ENCODE measurements at places on chromosomes 1 and 21.

DNA sequence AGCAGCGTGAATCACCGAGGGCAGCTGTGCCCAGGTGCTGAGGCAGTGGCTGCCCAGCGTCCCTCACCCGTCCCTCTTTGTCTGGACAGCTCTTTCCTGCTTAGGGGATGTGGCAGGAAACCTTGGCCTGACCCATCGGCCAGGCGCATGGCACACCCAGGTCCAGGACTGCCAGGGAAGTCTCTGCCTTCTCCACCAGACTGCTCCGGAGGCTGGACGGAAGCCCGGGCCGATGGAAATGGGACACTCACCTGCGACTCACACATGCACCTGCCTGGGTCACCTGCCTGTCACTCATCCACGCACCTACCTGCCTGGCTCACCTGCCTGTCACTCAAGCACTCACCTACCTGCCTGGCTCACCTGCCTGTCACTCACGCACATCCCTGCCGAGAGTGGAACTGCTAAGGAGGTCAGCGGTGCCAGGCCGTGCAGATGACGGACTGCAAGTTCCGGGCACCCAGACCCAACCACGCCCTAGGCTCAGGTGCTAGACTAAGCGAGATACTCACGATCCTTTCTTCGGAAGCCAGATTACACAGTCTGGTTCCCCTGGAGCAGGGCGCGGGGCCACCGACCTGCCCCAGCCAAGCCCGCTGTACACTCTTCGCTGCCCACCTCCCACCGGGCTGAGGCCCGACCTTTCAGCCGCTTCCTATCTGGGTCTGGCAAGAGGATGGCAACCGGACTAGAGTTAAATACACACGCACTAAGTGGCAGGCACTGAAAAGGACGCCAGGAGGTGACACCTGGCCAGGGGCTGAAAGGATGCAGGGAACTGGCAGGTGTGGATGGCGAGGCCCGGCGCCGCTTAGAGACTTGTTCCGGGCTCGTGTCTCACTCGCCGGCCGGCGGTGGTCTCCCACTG lies 1.1 kb downstream of the UBE2J2 start:
- no peak for DNase-seq

DNA sequence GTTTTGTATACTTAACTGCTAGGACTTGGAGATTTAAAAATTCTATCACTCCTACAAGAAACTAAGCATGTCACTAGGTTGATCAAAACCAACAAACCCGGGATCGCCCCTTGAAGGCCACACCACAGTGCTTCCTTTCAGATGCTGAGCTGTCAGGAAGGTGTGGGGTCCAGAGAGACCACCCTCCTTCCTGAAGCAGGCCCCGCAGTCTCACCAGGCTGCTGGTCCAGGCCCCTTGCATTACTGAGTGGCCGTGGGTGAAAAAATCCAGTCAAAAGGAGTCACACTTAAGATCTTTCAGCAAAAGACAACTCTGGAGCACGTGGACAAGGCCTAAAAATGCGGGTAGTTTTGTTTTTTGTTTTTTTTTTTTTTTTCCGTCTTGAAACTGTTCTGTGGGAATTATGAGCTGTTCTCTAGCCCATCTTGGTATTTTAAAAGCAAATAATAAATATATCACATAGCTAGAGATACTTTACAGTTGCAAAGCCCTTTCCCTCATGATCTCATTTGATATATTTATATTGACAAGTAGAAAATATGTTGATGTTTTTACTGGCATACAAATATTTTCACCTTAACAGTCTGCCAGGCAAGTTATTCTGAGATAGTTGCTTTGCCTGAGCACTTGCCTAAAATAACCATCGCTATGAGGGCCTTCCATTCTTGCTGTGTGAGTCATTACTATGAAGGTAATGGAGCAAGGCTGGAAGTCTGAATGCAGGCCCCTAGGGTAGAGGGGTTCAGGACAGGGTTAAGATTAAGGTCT lies 73.1 kb upstream of the EDEM3 start:
- no peak for DNase-seq

GRCh38 chr21:45846373-45847160 lies 135.0 kb upstream of the COL6A1 start:
- no peak for DNase-seq

GRCh38 chr21:40333731-40334130 lies 466.5 kb downstream of the PCP4 start:
- no peak for DNase-seq

DNA sequence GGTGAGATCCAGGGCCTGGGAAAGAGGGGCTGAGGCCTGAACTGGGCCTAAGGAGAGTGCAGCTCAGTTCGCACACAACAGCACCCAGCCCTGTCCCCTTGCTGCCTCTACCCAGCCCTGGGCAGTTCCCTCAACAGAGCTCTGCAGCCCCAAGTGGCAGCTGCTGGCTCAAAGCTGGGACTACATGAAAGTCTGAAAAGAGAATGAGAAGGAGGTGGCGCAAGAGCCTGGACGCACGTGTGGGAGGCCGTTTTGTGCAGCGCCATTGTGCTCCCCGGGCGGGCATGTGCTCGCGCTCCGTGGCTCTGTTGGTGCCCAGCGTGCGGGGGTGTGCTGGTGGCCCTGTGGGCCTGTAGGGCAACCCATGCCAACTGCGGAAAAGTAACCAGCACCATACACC lies 10.3 kb downstream of the GPR37L1 start:
- no peak for DNase-seq

- DNase-seq = no peak
Observed at GRCh38 chr21:28269173-28269572, 723.5 kb downstream of the LTN1 start.

DNA sequence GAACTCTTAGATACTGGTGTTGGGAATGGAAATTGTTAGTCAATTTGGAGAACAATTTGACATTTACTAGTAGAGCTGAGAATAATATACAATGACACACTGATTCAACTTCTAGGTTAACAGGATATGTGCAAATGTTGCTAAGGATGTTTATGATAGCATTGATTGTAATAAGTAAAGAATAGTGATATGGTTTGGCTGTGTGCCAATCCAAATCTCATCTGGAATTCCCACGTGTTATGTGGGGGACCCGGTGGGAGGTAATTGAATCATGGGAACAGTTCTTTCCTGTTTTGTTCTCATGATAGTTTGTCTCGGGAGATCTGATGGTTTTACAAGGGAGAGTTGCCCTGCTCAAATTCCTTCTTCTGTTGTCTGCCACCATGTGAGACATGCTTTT lies 302.4 kb upstream of the TMPRSS15 start:
- no peak for DNase-seq

GRCh38 chr1:68016381-68016780 lies 34.0 kb downstream of the DIRAS3 start:
- no peak for DNase-seq

GRCh38 chr1:102219463-102219862 lies 222.7 kb upstream of the OLFM3 start:
- no peak for DNase-seq

- no peak for DNase-seq
Observed at GRCh38 chr1:125066385-125066784, 3881.6 kb downstream of the SRGAP2C start.

- DNase-seq = no peak
Observed at GRCh38 chr1:156851779-156852417, 7.0 kb downstream of the INSRR start.

- DNase-seq = peak; percentile 65
Observed at GRCh38 chr1:26530895-26531598, 1.5 kb downstream of the RPS6KA1 start.

- DNase-seq = no peak
Observed at GRCh38 chr1:108679586-108680213, 12.4 kb upstream of the PRPF38B start.

DNA sequence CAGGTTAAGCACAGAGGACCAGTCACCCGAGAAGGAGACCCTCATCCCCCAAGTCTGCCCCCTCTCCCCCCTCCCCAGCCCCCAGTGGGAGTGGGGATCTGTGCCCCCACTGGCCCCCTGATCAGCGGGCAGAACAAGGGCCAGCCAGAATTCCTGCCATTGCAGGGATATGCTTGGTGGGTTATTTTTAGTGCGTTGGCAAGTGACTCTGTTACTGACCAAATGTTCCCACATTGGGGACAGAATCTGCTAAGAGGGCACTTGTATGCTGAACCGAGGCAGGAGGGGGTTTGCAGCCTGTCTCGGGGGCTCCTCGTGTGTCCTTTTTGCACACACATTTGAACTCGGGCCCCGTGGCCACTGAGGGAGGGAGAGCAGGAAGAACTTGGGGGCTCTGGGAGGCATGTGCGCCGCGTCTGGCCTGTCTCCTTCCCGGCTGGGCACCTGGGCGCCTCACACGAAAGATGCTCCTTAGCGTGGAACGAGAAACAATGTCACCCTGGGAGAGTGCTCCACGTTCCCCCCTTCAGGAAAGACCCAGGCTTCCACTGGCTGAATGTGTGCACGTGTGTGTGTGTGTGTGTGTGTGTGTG lies 66.4 kb upstream of the CASZ1 start:
- DNase-seq = no peak

GRCh38 chr1:25723250-25723880 lies 76.6 kb upstream of the SELENON start:
- DNase-seq = no peak

GRCh38 chr1:184588701-184589100 lies 166.0 kb downstream of the EDEM3 start:
- DNase-seq = no peak

GRCh38 chr1:43309405-43310025 lies 8.7 kb downstream of the TIE1 start:
- DNase-seq = no peak

DNA sequence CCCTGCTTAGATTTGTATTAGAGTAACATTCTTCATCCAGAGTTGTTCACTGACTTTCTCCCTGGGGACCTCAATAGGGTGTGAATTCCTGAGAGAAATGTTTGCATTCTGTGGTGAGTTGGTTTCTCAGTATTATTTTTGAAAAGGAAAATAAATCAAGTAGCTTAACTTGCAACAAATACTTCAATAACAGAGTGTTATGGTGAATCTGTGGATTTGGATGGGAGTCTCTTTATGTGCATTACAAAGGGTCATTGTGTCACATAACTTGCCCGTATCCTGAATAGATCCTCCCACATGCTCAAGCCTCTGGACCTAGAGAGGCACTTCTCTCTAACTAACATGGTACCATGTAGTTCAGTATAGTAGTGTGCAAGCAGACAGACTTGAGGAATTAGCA lies 68.4 kb upstream of the IPO9 start:
- no peak for DNase-seq

DNA sequence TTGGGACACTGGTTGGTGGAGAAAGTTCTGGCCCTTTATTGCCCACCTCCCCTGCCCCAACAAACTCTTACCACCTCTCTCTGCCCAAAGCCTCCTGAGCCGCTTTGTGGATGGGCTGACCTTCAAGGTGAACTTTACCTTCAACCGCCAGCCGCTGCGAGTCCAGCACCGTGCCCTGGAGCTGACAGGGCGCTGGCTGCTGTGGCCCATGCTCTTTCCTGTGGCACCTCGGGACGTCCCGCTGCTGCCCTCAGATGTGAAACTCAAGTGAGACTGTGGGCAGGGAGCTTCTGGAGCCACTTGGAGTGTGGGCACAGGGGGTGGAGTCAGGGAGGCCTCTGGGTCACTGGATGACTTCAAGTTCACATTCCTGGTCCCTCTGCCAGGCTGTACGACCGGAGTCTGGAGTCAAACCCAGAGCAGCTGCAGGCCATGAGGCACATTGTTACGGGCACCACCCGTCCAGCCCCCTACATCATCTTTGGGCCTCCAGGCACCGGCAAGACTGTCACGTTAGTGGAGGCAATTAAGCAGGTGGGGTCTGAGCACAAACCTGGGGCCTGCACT lies 12.5 kb downstream of the RHOC start:
- no peak for DNase-seq

Data from HCT116 (cell line).